PC-3 (cell line): ENCODE measurements at places on chromosomes 11 and 22. TPM values are rescaled to one million over a fixed set of nuclear protein-coding genes. Genes with fewer than 3 reads are reported as not detected.

Gene CRYBB3
- 1.2 TPM in 1 of 2 replicates, not detected in the other for total RNA-seq

- peak; percentile 71 for DNase-seq
- no peak overlapping the region for H3K4me3 ChIP-seq
- H3K36me3 ChIP-seq, result no peaks in the 10 kb centered on the region
- no peaks in the 10 kb centered on the region for H3K27me3 ChIP-seq
- H3K27ac ChIP-seq, result 0 out of 2 replicates have a peak overlapping the region, but pooled peaks have one; percentile 3
- H3K4me1 ChIP-seq, result peaks cover 38% of the 10 kb centered on the region
These were observed 21.7 kb upstream of the PRDM10 start for GRCh38 chr11:130024361-130024760.

GRCh38 chr22:38187413-38188212, 6.0 kb upstream of the PLA2G6 start:
- peak; percentile 78 for DNase-seq
- no peak overlapping the region for H3K4me3 ChIP-seq
- no peak overlapping the region for H3K27ac ChIP-seq
- no peaks in the 10 kb centered on the region for H3K36me3 ChIP-seq
- H3K4me1 ChIP-seq, result peaks cover 5% of the 10 kb centered on the region; the same call in 1 of the 2 replicates
- H3K27me3 ChIP-seq, result no peaks in the 10 kb centered on the region

Gene CTTN
- 244 and 262 TPM in 2 replicates for total RNA-seq

Gene OR51I2
- total RNA-seq, result not detected in 2 replicates

GRCh38 chr11:121281698-121282097, 10.9 kb upstream of the SC5D start:
- no peak overlapping the region for H3K27ac ChIP-seq
- DNase-seq, result no peak
- H3K4me1 ChIP-seq, result peaks cover 4% of the 10 kb centered on the region; the same call in 1 of the 2 replicates
- no peak overlapping the region for H3K4me3 ChIP-seq
- H3K36me3 ChIP-seq, result no peaks in the 10 kb centered on the region
- H3K27me3 ChIP-seq, result 0 out of 2 replicates have a peak, but pooled peaks cover 4% of the 10 kb centered on the region

DNA sequence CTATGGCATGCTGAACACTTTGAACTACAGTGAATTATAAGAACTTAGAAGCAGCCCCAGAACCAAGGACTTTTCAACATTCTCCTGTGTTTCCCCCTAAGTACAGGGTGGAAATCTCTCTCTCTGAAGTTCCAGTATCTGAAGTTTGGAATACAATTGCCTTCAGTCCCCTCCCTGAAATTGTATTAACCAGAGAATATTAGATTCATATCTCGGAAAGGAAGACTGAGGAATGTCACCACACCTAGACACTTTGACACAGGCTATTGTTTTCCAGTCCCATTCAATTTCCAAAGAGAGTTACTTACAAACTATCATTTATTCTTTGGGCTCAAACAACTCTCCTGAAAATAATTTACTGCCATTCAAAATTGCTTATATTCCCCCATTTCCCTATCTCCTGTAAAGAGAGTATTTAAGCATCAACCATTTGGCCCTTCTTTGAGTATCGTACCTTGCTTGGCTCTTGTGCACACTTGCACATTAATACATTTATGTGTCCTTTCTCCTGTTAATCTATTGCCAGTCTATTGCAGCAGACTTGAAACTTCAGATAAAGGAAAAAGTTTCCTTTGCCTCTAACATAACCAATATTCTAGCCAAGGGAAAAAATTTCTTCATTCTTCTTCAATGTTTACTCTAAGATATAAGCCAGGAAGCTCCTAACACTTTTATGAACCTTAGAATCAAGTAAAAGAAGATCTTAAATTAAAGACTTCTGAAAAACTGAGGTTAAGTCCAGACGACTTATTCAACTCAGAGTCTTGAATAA, 402.4 kb upstream of the DDI1 start:
- no peak for DNase-seq
- no peak overlapping the region for H3K27ac ChIP-seq
- H3K27me3 ChIP-seq, result no peaks in the 10 kb centered on the region
- peaks cover 8% of the 10 kb centered on the region; the same call in 1 of the 2 replicates for H3K4me1 ChIP-seq
- H3K36me3 ChIP-seq, result no peaks in the 10 kb centered on the region

Gene MUC2
- total RNA-seq, result 0.26 and 0.40 TPM in 2 replicates

DNA sequence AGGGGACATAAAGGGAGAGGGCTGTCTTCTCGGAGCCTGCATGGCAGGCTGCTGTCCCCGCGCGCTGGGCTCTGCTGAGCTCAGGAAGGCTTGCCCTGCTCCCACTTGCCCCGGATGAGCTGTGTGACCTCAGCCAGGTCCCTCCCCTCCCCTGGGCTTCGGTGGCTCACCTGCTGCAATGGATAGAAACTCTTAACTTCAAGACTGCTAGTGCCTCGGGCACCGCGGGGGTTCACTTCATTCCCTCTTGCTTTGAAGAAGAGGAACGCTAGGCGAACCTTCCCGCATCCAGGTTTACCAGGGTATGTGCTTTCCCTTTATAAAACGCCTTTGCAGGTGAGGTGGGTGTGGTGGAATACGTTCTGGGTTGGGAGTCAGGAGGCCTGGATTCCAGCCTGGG, 115.0 kb downstream of the PHF21B start:
- no peak overlapping the region for H3K27ac ChIP-seq
- H3K36me3 ChIP-seq, result no peaks in the 10 kb centered on the region
- DNase-seq, result no peak
- no peak overlapping the region for H3K4me3 ChIP-seq

- H3K4me1 ChIP-seq, result no peaks in the 10 kb centered on the region
- H3K27ac ChIP-seq, result no peak overlapping the region
- DNase-seq, result no peak
- no peak overlapping the region for H3K4me3 ChIP-seq
- no peaks in the 10 kb centered on the region for H3K36me3 ChIP-seq
- 0 out of 2 replicates have a peak, but pooled peaks cover 9% of the 10 kb centered on the region for H3K27me3 ChIP-seq
These were observed 52.1 kb downstream of the SLC17A6 start for GRCh38 chr11:22390283-22390655.

DNA sequence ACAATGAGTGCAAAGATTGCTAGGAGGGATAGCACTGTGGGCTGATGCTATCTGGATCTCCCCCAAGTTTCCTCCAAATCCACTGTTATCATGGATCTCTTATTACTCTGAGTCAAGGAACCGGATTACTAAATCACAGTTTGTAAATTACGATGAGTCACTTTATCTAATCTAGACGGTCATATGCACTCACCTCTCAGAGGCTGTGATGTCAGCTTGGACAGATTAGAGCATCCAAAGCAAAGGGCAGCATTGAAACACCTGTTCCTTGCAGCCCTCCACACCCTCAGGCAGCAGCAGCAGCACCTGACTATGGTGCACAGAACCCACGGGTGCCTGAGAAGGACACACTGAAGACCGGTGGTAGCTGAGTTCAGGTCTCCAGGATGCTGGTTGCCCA, 14.0 kb upstream of the POU2AF1 start:
- peak; percentile 20 for DNase-seq
- H3K4me3 ChIP-seq, result no peak overlapping the region
- no peak overlapping the region for H3K27ac ChIP-seq
- peaks cover 55% of the 10 kb centered on the region for H3K27me3 ChIP-seq

DNA sequence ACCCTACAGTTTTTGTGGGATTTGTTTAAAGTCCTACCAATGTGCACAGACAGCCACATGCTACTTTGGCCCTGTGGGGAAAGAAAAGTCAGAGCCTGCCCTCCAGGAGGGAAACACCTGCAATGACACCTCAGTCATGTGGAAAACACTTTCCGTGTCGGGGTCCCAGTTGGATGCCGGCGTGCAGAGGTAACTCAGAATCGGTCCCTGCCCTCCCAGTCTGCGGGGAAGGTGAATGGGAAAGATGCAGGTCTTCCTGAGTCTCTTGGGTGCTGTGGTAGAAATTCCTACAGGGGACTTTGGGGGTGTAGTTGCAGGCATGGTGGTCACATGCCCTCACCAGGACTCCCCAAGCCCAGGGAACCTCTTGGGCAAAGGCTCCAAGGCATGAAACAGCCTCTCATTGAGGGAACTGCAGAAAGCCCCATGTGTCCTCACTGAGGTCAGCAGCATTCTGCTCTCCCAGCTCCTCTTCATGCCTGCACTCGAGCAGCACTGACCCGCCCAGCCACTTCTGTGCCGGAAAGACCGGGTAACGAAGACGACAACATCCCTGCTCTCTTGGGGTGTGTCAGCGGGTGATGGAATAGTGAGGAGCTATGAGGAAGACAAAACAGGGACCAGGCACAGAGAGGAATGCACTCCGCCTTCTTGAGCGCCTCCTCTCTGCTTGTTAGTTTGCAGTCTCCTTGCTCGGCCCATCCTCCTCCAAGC, 4.7 kb downstream of the RIBC2 start:
- DNase-seq, result no peak
- peaks cover 3% of the 10 kb centered on the region; the same call in 1 of the 2 replicates for H3K4me1 ChIP-seq
- no peaks in the 10 kb centered on the region for H3K27me3 ChIP-seq
- no peaks in the 10 kb centered on the region for H3K36me3 ChIP-seq
- no peak overlapping the region for H3K4me3 ChIP-seq
- H3K27ac ChIP-seq, result no peak overlapping the region

Gene IGLL1
- total RNA-seq, result not detected in 2 replicates

Gene DDTL
- total RNA-seq, result 0.73 TPM in 1 of 2 replicates, not detected in the other

GRCh38 chr11:22520521-22520920, 105.1 kb downstream of the FANCF start:
- H3K4me3 ChIP-seq, result no peak overlapping the region
- no peaks in the 10 kb centered on the region for H3K4me1 ChIP-seq
- no peaks in the 10 kb centered on the region for H3K36me3 ChIP-seq
- H3K27ac ChIP-seq, result no peak overlapping the region
- H3K27me3 ChIP-seq, result peaks cover 8% of the 10 kb centered on the region

Gene SNX32
- not detected in 2 replicates for total RNA-seq

DNA sequence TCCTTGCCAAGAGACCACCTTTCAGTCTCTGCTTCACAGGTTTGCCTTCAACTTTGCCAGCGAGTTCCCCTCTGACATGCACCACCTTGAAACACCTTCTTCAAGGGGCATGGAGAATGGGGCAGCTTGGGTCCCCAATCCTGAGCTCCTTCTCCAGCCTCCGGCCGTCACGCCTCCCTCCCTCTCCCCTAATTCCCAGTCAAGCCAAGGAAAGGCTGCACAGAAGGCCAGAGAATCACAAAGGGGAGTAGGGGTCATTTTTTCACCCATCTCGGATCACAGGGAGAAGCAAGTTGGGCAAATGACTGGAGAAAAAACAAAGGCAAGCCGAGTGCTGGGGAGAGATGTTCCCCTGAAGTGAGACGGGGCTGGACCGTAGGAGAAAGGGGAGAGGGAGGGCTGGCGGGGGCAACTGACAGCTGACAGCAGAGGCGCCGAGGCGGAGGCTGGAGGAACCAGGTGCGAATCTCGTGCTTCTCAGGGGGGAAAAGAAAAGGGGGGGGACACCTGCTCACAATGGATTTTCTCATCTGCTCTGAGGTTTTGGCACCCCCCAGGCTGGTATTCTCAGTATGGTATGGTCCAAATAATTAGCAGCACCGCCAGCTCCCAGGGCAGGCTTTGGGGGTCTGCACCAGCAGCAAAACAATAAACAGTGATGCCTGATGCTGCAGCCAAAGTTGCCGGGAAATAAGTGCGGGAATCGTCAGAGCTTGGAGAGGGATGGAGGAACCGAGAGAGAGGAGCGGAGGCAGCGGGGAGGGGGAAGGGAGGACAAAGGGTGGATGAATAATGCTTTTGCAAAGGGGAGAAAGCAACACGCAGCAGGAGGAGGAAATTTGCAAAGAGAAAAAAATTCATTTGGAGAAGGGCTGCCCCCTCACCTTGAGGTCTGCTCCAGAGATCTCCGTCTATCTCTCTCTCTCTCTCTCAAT, 644 bp downstream of the YPEL4 start:
- DNase-seq, result no peak
- no peaks in the 10 kb centered on the region for H3K36me3 ChIP-seq
- peaks cover 17% of the 10 kb centered on the region for H3K4me1 ChIP-seq

Gene RPS19BP1
- 253 and 320 TPM in 2 replicates for total RNA-seq

Gene GUCY1A2
- not detected in 2 replicates for total RNA-seq

GRCh38 chr22:49141761-49142160, 685.9 kb downstream of the BRD1 start:
- H3K27ac ChIP-seq, result no peak overlapping the region
- no peaks in the 10 kb centered on the region for H3K27me3 ChIP-seq
- DNase-seq, result no peak

Gene RAB3IL1
- total RNA-seq, result 6.6 and 7.9 TPM in 2 replicates

Gene OR6X1
- total RNA-seq, result not detected in 2 replicates

Gene KCNJ11
- 0.98 and 1.8 TPM in 2 replicates for total RNA-seq

Gene CREB3L1
- total RNA-seq, result 1.1 and 1.4 TPM in 2 replicates

Gene TMEM191B
- 3.2 and 14.8 TPM in 2 replicates for total RNA-seq

DNA sequence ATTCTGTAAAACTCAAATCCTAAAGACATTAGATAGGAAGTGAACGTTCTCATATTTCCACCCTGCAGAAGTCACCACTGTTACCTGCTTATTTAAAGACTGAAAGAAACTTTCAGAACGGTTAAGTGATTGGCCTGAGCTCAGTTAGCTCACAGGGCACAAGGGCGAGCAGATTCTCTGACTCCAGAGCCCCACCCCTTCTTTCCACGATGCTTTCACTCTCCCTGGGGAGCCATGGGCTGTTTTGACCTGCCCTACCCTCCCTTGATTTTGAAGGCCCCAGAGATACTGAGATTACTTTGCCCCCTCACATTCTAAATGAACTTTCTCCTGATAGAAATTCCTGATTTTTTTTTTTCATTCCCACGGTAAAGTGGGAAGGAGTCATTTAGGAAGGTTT, 33.9 kb downstream of the ARHGAP1 start:
- no peak overlapping the region for H3K4me3 ChIP-seq
- no peak overlapping the region for H3K27ac ChIP-seq
- H3K4me1 ChIP-seq, result no peaks in the 10 kb centered on the region
- no peak for DNase-seq

Gene CCDC116
- not detected in 2 replicates for total RNA-seq

Gene UBTFL1
- not detected in 2 replicates for total RNA-seq

- H3K4me1 ChIP-seq, result no peaks in the 10 kb centered on the region
- H3K27ac ChIP-seq, result no peak overlapping the region
- no peak for DNase-seq
- H3K27me3 ChIP-seq, result no peaks in the 10 kb centered on the region
- no peaks in the 10 kb centered on the region for H3K36me3 ChIP-seq
These were observed 230.0 kb downstream of the CTTN start for GRCh38 chr11:70628176-70628854.

GRCh38 chr22:20449819-20450550, 12.4 kb upstream of the SCARF2 start:
- no peak overlapping the region for H3K27ac ChIP-seq
- no peaks in the 10 kb centered on the region for H3K27me3 ChIP-seq
- no peak for DNase-seq
- H3K36me3 ChIP-seq, result no peaks in the 10 kb centered on the region

GRCh38 chr11:35950082-35950481, 6.2 kb downstream of the LDLRAD3 start:
- peak overlapping the region; percentile 42 for H3K4me3 ChIP-seq
- peaks cover 74% of the 10 kb centered on the region for H3K4me1 ChIP-seq
- DNase-seq, result peak; percentile 82
- peak overlapping the region; percentile 95 for H3K27ac ChIP-seq

DNA sequence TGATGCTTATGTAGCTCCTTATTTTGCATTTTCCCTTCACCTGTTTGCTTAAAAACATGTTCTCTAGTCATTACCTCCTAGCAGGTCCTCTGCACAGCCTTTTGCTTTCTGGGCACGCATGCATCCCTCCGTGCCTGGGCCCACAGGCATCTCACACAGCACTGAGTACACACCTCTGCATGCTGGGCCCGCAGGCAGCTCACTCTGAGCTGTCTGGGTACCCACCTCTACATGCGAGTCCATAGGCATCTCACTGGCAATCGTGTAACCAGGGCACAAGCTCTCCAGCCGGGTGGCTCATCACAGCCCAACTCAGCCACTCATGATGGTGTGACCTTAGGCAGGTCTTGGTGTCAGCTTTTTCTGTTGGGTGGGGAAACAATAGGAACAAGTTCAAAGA, 68.7 kb upstream of the GAL start:
- H3K27ac ChIP-seq, result no peak overlapping the region
- H3K4me1 ChIP-seq, result no peaks in the 10 kb centered on the region
- H3K4me3 ChIP-seq, result no peak overlapping the region
- H3K36me3 ChIP-seq, result peaks cover 43% of the 10 kb centered on the region

Gene SLN
- 0.40 TPM in 1 of 2 replicates, not detected in the other for total RNA-seq
